GM12878 (cell line): ENCODE measurements at places on chromosomes 7 and 10. TPM values are rescaled to one million over a fixed set of nuclear protein-coding genes. Genes with fewer than 3 reads are reported as not detected.
A peak's percentile ranks its signal among the peaks of the same experiment; 100 is the strongest.

DNA sequence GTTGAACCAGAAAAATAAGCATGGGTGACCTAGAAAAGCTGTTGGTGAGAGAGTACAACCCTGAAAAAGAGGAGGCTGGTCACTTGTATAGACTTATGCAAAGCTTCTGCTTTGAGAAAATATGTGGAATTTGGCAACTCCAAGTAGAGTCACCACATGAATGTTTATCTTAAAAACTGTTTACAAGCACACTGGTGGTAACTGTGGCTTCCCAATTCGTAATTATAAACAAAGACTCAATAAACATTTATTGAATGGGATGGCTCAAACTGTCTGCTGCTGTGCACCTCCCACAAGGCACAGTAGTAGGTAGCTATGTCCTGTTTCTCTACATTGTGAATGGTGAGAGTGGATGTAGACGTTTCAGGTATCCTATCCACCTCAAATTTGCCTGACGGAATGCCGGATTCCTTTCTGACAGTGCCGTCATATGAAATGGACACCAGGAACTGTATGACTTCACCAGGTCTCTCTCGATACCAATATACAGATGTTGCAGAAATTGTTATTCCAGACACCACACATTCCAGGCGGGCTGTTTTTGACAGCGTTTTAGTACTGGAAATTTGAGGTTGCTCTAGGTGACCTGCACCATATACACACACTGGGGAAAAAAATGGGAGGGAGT, 43.4 kb upstream of the TARP start:
- no peak for DNase-seq

GRCh38 chr7:20083781-20084180, 133.4 kb downstream of the MACC1 start:
- no peak for DNase-seq

CCDC172 gene
- not detected in 2 replicates for polyA plus RNA-seq

TMEM176A gene
- not detected in 2 replicates for polyA plus RNA-seq

- peak; percentile 17 for DNase-seq
Measured at GRCh38 chr7:142516038-142516501, 233.2 kb upstream of the PRSS1 start.

- no peak for DNase-seq
Measured at GRCh38 chr10:132808383-132809231, 22.7 kb upstream of the NKX6-2 start.

- DNase-seq: no peak
Measured at GRCh38 chr7:53003653-53004445, 31.6 kb upstream of the POM121L12 start.

AOAH gene
- 0.32 and 0.89 TPM in 2 replicates for polyA plus RNA-seq

DNA sequence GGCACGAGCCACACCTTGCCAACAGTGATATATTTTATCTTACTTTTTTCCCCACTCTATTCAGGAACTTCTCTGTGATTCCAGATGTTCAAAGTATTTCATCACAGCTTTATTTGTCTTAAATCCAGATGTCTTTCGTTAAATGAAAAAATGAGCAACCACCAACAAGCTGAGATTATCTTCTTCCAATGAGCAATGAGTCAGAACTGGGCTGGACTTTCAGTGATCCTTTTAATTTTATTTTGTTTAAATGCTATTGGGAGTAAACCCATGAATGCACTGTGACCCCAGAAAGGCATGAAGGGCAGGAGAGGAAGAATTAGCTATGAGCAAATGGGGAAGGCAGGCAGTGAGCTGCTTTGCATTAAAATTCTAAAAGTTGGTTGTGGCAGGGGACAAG, 77.6 kb upstream of the IMMP2L start:
- no peak for DNase-seq

GRCh38 chr7:80275192-80275605, 140.6 kb downstream of the GNAI1 start:
- no peak for DNase-seq

DNA sequence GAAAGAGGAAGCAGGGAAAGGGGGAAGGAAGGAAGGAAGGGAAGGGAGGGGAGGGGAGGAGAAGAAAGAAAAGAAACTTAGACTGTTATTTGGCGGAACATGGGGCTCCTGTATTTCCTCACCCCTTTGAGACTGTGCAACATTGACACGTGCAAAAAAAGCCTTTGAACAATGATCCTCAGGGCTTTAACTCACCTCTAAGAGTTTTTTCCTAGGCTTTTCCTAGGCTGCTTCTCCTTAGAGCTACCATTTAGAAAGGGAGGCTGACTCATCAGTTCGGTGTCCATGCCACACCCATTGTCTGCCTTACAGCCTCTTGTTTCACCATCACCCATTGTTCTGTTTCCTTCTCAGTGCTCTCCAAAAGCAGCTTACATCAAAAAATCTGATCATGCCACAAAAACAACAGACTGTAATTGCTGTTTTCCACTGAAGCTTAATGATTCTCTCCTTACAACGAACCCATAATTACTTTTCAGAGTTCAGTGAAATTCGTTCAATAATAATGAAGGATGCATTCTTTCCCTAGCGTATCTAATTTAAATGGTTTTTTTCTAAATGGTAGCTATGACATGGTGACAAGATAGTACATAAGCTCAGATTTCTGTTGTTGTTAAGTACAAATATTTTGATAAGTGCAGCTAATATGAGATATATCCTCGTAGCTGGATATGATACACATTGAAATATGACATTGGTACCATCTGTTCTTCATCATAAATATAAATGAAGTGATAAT, 90.8 kb downstream of the PRLHR start:
- no peak for DNase-seq

DNA sequence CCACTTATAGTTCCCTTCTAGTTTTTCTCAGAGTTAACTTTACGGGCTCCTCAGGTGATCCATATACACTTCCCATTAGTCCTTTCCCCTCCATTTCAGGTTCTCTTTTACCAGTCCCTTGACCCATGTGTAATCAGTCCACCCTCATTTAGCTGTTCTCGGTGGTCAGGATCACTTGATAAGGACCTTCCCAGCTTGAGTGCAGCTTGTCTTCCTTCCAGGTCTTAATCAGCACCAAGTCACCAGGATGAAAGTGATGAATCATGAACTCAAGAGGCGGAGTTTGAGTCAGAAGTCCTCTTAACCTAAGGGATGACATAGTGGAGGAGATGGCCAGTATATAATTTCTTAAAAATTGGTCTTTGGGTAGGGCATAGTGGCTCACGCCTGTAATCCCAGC, 63.1 kb upstream of the CNTNAP2 start:
- no peak for DNase-seq

CNPY1 gene
- not detected in 2 replicates for polyA plus RNA-seq

DNA sequence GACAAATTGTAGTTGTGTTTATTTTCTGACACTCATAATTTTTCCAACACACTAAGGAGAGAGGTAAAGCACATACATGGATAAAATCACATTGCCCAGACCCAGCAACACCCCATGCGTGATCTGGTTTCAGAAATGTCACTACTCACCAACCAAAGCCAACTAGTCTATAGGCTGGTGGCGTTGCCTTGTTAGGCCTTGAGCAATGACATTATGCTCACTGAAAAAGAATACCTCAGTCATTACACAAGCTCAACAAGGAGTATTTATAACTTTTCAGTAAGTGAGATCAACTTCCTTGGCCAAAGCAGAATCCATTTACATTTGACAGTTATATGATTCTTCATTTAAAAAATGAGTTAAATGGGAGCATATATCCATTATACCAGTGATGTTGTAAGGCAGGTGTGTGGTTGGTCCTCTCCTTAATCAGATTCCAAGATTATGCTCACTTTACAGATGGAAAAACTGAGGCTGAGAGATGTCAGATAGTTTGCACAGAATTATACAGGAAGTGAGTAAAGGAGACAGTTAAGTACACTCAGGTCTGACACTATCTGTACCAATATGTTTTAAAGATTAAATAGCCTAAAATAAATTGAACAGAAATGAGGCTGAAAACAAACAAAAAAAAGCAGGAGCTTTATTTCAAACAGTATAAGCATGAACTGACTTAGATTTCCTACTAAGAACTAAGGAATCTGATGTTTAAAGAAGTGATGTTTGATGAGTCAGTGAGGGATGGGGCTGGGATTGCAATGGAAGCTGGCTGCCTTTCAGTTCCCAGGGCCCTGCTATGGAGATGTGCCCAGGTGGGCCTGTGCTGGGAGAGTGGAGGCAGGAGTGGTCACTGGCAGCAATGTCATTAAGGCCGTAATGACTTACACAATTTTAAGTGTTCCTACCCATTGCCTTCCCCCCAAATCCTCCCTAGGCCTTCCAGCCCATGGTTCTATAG, 118.3 kb downstream of the RAPGEF5 start:
- no peak for DNase-seq

CCAR1 gene
- 113 and 116 TPM in 2 replicates for polyA plus RNA-seq

DOCK1 gene
- polyA plus RNA-seq: not detected in 2 replicates

DNA sequence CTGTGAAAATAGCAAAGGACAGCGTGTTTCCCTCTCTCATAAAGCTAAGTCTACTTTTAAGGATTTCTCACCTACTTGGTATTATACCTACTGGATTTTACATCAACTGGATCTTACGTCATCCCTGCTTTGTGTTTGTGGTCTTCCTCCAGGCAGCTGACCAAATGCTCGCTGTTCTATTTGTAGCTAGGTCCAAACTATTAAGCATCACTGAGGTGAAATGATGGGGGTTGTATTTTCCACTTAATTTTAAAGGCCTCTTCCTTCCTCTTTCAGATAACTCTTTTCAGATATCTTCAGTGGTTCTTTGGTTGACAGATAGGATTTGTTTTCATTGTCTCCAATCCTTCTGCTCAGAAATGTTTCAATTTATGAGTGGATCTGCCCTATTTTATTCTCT, 169.7 kb downstream of the RNLS start:
- DNase-seq: no peak

GRID2IP gene
- not detected in 2 replicates for polyA plus RNA-seq

ANK3 gene
- polyA plus RNA-seq: 0.19 and 0.20 TPM in 2 replicates

DNA sequence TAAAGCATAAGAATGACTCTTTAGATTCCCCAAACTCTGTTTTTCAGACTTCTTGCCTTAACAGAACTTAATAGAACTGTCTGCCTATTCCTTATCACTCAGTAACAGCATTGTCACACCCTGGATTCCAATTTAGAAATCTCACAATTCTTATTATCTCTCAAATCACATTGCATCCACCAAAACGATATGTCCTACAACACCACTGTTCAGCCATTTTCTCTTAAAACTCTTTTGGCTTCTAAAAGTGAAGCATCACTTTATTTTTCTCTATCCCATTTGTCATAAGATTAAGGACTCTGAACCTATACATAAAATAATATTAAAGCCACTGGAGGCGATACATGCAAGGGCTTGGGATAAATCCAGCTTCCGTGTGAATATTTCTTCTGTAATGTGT, 1.2 kb upstream of the CPED1 start:
- DNase-seq: no peak

- DNase-seq: no peak
Measured at GRCh38 chr7:84291756-84292155, 97.2 kb upstream of the SEMA3A start.

ATG9B gene
- polyA plus RNA-seq: 0.24 and 1.2 TPM in 2 replicates
